ENCODE measurements at places on chromosomes 16 and 17.

- no peak for DNase-seq
Measured at GRCh38 chr17:57740235-57740528, 4.9 kb downstream of the CCDC182 start.

GRCh38 chr16:25157271-25157875 is 45.8 kb downstream of the LCMT1 start:
- no peak for DNase-seq

DNA sequence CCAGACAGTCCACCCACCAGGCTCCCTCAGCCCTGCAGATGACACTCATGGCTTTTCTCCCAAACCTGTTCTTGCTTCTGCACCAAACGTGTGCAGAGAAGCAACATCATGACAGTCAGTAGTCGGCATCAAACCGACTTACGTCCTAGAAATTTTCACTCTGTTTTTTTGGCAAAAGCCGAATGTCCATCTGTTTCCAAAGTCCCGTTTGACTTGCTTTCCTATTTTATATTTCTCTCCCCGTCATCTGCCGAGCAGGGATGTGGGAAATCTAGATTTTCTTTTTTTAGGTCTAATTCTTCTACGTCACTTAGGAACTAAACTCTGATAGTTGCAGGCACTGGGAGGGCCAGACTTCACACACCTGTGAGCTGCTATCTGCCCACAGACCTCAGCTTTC is 104.9 kb downstream of the RMI2 start:
- no peak for DNase-seq

- DNase-seq: no peak
Measured at GRCh38 chr16:477301-478157, 50.0 kb upstream of the CAPN15 start.

DNA sequence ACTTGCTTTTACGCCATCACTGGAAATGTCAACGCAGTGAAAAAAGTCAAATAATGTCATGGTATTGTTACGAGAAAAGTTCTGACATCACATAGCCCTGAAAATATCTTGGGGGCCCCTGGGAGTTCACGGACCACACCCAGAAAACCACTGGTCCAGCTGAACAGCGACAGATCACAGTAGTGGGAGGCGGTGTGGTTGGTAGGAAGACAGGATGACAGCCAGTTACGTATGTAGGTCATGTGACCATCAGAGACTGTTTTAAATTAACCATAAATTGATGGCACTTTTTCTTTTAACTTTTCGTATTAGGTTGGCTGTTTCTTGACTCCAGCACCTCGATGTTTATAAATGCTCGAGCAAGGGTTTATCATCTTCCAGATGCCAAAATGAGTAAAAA is 11.9 kb downstream of the ERCC4 start:
- DNase-seq: no peak

DNA sequence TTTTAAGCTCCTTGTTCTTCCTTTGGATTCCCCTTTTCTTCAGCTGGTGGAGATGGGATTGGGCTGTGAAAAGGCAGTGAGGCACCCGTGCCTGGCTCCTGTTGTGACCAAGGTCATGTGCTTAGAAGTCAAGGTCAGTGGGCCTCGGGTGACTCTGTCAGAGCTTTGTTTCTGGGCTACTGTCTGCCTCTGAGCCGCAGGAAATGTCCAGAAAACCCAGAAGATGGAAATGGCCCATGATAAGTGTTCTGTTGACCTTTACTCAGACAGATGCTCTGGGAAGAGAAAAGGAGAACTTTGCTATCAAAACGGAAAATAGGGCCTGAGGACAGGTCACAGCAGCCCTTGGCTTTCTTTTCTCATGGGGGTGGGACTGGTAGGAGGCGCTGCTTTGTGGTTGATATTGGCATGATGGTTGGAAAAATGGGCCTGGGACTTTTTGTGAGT is 2.9 kb downstream of the ABCC1 start:
- DNase-seq: peak; percentile 21

- DNase-seq: peak; percentile 8
Measured at GRCh38 chr17:73232587-73233373, 28.9 kb downstream of the CPSF4L start.

DNA sequence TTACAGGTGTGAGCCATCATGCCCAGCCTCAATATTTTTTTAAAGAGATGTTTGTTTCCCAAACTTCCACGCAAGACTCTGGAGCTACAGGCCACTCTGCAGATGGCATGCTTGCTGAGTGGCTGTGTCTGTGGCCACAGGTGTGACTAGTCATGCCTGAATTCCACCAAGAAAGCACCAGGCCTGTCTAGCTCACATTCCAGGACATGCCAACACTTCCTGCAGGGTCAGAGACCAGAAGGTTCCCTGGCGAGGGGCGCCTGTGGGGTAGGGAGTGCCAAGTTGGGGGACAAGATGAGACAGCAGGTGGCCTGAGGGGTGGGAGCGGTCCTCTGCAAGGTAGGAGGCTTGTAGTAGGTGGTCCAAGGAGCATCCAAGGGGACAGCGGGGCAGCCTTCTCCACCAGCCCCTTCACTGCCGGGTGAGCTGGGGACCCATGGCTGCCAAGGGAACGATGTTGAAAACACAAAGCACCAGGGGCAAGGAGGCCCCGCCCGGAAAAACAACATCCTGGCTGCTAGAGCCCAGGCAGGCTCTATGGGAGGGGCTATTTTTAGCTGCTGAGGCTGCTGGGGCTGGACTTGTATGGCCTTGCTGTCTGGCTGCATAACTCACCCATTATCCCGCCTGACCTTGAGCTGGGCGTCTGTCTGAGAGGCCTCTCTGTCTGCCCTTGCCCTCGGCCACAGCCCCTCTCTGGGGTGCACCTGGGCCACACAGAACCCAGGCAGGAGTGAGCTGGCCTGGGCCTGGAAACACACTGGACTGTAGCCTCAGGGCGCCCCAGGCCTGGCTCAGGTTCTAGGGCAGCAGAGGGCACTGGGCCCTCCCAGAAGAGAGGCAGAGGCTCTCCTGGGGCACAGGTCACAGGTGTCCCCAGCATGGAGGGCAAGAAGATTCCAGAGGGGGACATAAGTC is 5.7 kb downstream of the TRIM47 start:
- DNase-seq: no peak

GRCh38 chr16:9929313-9929712 is 252.9 kb downstream of the GRIN2A start:
- no peak for DNase-seq

- no peak for DNase-seq
Measured at GRCh38 chr17:3982541-3983017, 18.3 kb upstream of the ATP2A3 start.

- DNase-seq: no peak
Measured at GRCh38 chr16:81189100-81189664, 49.3 kb upstream of the BCO1 start.

- DNase-seq: no peak
Measured at GRCh38 chr17:14840616-14841231, 424.4 kb downstream of the PMP22 start.

GRCh38 chr17:48753794-48754499 is 25.4 kb upstream of the HOXB13 start:
- no peak for DNase-seq

GRCh38 chr17:28188841-28189263 is 130.1 kb upstream of the TMEM97 start:
- no peak for DNase-seq

DNA sequence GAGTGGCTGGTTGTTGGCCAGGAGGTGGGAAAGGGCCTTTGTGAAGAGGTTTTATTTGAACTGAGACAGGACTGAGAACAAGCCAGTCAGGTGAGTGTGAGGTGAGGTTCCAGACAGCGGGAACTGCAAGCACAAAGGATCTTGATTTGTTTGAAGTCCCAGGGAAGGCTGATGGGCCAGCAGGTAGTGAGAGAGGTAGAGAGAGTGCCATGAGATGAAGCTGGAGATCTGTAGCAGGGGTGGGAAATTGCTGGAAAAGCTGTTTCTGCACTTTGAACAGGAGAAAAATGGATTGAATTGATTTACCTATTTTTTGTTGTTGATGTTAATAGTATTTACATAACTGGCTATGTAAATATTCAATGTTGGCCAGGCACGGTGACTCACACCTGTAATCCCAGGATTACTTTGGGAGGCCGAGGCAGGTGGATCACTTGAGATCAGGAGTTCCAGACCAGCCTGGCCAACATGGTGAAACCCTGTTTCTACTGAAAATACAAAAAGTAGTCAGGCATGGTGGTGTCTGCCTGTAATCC is 7.7 kb upstream of the DCTPP1 start:
- no peak for DNase-seq

- DNase-seq: no peak
Measured at GRCh38 chr16:58537124-58537906, 22.0 kb downstream of the SETD6 start.

DNA sequence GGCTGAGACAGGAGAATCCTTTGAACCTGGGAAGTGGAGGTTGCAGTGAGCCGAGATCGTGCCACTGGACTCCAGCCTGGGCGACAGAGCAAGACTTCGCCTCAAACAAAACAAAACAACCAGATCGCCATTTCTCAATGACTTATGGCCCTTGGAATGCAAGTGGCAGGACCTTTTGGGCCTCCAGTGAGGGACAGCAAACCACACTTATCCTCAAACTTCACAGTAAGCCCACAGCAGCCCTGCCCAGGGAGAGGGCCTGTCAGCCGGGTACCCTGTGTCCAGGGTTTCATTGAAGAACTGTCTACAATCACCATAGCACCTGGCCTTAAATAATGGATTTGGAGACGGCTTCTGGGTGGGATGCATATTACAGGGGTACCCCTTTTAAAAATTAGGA is 11.7 kb downstream of the TRAF4 start:
- no peak for DNase-seq

DNA sequence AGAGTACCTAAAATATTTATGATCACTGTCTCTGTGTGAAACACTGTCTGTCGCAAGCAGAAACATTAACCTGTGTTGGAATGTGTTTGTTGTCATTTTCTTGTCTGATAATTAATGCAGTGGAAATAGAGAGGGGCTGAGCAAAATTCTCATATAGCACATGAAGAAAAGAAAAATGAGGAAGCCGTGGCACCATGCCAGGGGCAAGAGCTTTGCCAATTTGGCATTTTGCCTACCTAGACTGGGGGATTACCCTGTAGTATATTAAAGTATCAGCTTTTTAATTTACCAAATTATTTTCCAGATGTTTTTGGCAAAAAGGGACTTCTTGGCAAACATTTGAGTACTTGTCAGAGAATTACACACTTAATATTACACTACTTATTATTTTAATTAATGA is 1326.6 kb upstream of the GOT2 start:
- DNase-seq: no peak

DNA sequence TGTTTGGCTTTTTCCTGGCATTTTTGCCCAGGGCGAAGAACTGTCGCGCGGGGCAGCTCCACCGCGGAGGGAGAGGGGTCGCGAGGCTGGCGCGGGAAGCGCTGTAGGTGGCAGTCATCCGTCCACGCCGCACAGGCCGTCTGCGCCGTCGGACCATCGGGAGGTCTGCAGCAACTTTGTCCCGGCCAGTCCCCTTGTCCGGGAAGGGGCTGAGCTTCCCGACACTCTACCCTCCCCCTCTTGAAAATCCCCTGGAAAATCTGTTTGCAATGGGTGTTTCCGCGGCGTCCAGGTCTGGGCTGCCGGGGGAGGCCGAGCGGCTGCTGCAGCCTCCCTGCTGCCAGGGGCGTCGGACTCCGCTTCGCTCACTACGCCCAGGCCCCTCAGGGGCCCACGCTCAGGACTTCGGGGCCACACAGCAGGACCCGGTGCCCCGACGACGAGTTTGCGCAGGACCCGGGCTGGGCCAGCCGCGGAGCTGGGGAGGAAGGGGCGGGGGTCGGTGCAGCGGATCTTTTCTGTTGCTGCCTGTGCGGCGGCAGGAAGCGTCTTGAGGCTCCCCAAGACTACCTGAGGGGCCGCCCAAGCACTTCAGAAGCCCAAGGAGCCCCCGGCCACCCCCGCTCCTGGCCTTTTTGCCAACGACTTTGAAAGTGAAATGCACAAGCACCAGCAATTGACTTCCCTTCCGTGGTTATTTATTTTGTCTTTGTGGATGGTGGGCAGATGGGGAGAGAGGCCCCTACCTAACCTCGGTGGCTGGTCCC is 2.3 kb upstream of the CBX4 start:
- DNase-seq: no peak

DNA sequence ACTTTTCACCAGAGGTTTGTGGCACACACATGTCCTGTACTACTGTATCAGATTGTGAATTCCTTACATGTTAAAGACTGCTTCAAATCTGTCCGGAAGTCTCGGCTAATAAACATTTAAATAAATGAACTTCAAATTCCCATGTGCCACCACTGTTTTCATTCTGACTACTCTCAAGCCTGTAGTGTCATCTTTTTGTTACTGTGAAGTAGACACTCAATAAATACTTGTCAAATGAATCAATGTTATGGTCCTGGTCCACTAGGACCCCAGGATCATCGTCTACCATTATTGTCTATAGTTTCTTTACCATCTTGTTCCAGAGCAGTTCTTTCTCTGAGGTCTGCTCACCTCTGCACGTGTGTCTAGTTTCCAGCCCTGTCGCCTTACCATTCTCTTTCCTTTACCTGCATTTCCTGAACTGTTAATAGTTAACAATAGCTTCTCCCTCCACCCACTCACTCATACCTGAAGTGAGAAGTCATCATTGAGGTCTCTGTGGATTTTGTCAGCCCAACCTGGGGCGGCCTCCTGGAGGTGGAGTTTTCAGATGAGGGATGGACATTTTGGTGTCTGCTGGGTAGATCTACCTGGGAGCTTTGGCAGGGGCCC is 333.0 kb downstream of the SEC14L1 start:
- no peak for DNase-seq

GRCh38 chr16:1102921-1103635 is 7.0 kb upstream of the C1QTNF8 start:
- DNase-seq: peak; percentile 56
